ENCODE measurements at places on chromosomes 2 and 18.

DNA sequence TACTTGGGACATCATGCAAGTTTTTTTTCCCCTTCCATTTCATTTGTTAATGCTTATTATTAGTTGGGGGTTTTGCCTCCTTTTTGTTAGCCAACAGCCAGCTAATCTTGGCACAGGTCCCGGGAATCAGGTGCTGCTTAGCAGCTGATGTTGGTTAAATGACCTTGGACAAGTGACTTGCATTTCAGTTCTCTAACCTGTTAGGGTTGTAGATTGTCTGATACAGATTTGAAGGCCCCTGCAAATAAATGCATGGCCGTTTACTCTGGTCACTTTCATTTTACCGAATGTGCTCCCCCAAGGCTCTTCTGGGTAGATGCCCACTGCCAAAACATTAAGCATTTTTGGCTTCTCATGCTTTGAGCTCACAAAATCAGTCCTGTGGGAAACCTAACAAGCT lies 120.9 kb downstream of the SPTBN1 start:
- DNase-seq, result no peak

DNA sequence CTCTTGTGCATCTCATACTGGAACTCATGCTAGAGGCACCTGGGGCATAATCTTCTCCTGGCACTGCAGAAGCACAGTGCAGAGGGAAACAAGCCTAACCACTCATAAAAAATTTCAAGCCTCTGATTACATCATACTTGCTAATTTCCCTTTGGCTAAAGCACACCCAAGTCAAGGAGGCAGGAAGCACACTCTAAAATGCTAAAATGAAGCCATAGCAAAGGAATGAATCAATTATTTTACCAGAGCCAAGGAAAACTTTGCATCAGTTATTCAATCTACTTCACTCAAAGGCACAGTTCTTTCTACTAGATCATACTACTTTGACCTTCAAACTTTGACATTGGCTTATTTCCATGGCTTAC lies 79.6 kb upstream of the SPOPL start:
- no peak for DNase-seq

DNA sequence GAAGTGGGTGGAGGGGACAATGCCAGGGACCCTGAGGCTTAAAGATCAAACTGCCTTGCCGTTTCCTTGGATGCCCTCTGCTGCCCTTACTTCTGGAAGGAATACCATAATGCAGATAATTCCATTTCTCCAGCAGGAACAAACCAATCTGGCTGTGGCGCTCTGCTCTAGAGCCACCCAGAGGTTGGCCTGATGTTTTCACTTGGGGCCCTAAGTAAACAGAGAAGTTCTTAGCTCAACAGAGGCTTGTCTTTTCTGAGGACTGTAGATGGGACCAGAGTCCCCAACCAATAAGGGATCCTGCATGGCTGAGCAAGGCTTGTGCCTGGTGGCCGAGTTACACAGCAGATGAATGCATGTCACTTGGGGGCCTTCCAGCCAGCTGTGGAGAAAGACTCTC lies 230.2 kb downstream of the ZBTB7C start:
- no peak for DNase-seq

DNA sequence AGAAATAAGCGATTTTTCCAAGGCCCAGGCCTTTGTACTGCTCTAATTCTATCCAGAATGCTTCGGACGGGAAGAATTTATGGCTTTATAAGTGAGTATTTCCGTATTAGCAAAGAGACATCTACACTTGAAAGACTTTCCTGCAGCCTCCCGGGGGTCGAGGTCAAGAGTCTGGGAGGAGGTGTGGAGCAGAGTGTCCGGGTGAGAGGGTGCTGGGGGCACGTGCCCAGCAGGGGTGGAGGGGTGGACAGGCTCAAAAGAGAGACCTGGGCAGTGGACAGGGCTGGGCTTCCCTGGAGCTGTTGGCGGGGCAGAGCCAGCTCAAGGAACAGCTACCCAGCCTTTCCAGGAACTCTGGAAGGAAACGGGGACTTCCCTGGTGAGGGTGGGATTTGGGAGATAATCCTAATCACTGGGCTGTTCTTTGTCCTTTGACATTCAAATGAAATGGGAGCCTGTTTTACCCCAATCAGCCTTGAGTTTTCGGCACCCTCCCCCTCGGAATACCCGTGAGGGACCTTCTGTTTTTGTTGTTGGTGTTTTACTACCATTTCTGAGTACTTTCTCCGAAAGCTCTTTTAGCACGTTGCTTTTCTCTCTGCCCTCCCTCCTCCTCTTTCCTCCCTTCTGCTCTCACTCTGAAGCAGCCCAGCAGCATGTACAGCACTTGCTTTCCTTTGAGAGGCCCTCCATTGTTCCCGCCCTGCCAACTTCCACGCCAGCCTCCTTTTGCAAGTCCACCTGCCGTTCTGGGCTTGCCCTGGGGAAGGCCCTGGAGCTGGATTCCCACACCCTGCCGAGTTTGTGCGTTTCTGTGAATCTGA lies 164.7 kb downstream of the AGAP1 start:
- peak; percentile 29 for DNase-seq

- DNase-seq, result no peak
Observed at GRCh38 chr2:206614811-206615210, 27.5 kb upstream of the FAM237A start.

DNA sequence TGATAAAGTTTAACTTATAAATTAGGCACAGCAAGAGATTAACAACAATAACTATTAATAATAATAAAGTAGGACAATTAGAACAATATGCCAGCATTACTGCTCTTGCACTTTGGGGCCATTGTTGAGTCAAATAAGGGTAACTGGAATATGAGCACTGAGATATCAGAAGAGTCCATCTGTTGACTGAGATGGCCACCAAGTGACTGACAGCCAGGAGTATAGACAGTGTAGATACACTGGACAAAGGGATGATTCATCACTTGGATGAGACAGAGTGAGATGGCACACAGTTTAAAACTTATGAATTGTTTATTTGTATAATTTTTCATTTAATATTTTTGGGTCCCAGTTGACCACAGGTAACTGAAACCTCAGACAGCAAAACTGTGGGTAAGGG lies 20.0 kb downstream of the NAB1 start:
- no peak for DNase-seq

GRCh38 chr2:128306931-128307460 lies 11.7 kb downstream of the HS6ST1 start:
- DNase-seq, result no peak

- no peak for DNase-seq
Observed at GRCh38 chr18:74286106-74286855, 5.5 kb downstream of the CYB5A start.

- no peak for DNase-seq
Observed at GRCh38 chr2:222052934-222053367, 245.8 kb downstream of the PAX3 start.

- DNase-seq, result no peak
Observed at GRCh38 chr2:231940795-231941194, 14.6 kb upstream of the NPPC start.

- no peak for DNase-seq
Observed at GRCh38 chr18:62741118-62741566, 25.8 kb downstream of the PHLPP1 start.

GRCh38 chr2:205270689-205271088 lies 411.6 kb upstream of the NRP2 start:
- no peak for DNase-seq

DNA sequence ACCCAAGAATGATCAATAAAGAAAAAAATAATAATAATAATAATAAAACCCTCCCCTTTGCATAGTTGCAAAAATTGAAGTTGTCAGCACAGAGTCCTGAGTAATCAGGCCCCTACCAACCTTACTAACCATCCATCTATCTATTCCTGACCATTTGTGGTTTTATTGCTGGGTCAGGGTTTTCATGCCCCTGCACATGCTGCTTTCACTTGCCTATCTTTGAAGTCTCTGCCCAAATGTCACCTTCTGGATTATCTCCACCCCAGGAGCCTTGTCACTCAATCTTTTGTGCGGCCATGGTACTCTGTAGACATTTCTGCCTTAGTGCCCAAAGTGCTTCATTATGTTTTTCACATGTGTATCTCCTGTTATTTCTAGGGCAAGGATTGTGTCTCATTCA lies 35.1 kb downstream of the SLC30A6 start:
- DNase-seq, result no peak

- DNase-seq, result no peak
Observed at GRCh38 chr2:70328921-70329561, 27.2 kb upstream of the FAM136A start.

DNA sequence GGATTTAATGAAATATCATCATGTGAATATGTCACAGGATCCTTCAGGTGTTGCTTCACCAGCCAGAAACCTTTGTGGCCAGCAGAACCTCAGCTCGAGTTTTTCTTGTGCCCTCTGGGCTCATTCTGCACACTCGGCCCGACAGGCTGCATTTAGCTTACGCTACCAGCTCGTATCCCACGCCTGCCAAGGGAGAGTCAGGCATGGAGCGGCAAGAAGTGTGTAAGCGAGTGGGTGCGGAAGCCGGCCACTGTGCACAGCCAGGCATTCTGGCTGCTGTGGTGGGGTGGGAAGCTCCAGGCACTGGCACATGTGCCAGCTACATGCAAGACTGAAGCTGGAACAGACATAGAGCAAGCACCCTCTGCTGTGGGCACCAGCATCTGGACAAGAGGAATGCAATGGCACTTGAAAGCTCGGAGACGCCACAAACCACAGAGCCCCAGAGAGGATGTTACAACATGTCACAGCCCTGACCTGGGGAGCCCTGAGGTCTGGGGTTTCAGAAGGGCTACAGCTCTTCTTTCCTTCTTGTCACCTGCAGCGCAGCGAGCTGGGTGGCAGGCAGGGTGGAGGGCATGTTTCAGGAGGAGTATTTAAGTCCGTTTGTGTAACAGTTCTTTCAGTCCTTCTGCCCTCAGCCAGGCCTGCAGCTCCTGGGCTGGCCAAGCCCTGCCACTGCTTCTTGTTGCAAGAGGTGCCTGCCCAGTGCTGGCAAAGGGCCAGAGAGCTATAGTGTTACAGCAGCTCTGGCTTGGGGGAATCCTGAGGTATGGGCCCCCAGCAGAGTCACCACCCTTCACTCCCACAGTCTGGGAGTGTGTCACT lies 257.3 kb upstream of the HNMT start:
- no peak for DNase-seq

DNA sequence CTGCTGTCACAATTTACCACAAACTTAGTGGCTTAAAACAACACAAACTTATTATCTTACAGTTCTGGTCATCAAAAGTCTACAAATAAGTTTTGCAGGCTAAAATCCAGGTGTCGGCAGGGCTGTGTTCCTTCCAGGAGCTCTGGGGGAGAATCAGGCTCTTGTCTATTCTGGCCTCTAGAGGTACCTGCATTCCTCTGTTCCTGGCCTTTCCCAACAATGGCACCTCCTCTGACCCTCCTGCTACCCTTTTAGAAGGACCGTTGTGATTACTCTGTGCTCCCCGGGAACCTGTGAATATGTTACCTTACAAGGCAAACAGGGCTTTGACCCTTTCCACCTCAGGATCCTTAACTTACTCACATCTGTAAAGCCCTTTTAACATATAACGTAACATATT lies 98.5 kb downstream of the MRPS9 start:
- DNase-seq, result no peak

- no peak for DNase-seq
Observed at GRCh38 chr2:39380525-39381150, 56.4 kb downstream of the MAP4K3 start.

GRCh38 chr2:179646862-179647587 lies 214.4 kb downstream of the ZNF385B start:
- DNase-seq, result no peak

DNA sequence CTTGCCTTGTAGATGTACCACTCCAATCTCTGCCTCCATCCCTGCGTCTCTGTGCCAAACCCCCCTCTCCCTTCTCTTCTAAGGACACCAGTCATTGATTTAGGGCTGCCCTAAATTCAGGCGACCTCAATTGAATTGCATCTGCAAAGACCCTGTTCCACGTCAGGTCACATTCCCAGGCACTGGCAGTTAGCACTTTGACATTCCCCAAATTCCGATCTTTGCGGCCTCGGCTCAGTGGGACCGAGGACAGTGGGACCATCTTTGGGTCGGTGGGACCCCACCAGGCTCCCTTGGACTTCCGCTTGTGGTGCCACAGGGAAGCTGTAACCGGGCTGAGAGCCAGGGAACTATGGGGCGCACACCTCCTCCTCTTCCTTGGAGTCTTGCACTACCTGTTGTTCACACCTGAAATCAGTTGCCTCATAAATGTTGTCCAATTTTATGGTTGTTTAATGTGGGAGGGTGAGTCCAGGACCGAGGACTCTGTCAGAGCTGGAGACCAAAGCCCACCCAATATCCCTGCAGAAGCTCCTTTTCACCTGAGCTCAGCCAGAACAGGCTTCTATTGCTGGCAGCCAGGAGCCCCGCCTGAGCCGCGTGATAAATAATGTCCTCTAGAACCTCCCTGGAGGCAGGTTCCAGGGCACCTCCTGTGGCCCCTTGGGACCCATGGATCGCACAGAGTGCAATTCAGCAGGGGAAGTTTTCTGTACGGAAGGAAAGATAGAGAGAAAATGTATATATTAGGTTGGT lies 271.6 kb downstream of the EIPR1 start:
- DNase-seq, result no peak

GRCh38 chr2:57848723-57849122 lies 197.9 kb upstream of the VRK2 start:
- DNase-seq, result no peak

DNA sequence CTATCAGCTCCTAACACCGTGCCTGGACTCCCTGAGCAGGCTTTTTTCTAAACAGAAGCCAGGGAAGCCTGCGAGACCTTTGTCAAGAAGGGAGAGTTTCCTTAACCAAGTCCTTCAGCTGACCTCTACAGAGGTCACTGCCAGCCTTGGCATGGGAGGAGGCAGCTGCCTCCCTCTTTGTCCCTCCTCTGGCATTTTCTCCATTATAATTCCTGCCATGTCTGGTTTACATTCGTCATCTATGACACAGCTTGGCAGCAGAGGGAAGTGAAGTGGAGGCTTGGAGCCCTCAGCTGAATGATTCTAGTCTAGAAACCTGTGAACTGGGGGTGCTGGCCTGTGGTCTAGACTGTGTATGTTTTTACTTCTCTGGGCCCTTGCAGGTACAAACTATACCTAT lies 22.5 kb downstream of the LIPG start:
- DNase-seq, result no peak

GRCh38 chr2:641872-642815 lies 35.1 kb downstream of the TMEM18 start:
- DNase-seq, result no peak

GRCh38 chr2:34534761-34535160 lies 935.7 kb upstream of the FAM98A start:
- no peak for DNase-seq

DNA sequence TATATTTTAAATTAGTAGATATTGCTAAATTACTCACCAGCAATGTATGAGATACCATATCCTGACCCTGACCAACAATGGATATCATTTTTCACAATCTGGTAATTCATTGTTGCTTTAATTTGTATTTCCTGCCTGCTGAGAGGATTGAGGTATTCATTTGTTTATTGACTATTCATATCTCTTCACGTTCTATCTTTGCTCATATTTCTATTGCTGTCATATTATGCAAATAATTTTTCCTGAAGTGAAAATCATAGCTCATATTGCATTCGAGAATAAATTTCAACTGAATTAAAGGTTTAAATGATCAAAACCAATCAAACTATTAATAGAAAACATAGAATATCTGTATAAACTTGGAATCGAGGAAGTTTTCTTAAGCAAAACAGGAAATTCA lies 31.0 kb downstream of the INO80D start:
- DNase-seq, result no peak

All from D721Med (cell line).